ENCODE measurements at places on chromosomes 1 and 21.

DNA sequence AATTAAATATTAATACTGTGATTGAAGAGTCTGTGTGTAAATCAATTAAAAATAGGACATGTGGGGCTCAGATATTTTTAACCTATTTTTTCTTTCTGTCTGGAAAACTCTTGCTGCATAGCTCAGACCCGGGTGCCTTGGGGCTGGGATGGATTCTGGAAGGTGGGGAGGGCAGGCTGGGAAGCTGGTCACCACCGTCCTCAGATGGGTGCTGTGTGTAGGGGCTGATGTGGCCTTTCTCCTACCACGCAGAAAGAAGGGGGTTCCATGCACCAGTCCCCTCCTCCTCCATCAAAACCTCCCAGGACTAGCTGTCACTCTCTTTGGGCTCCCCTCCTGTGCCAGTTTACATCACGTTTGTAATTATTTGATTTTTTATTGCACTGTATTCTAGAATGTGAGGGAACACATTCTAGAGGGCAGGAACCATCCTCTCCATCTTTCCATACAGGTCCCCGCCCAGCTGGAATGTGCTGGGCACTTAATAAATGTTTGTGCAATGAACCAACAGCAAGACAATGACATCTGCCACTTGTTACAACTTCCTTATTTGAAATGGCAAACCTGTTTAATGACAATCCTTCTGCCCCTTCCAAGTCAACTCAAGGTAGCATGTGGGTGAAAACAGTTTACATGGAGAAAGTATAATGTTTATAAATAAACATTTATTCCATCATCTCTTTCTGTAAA is 104.3 kb downstream of the EDEM3 start:
- no peak for DNase-seq

DNA sequence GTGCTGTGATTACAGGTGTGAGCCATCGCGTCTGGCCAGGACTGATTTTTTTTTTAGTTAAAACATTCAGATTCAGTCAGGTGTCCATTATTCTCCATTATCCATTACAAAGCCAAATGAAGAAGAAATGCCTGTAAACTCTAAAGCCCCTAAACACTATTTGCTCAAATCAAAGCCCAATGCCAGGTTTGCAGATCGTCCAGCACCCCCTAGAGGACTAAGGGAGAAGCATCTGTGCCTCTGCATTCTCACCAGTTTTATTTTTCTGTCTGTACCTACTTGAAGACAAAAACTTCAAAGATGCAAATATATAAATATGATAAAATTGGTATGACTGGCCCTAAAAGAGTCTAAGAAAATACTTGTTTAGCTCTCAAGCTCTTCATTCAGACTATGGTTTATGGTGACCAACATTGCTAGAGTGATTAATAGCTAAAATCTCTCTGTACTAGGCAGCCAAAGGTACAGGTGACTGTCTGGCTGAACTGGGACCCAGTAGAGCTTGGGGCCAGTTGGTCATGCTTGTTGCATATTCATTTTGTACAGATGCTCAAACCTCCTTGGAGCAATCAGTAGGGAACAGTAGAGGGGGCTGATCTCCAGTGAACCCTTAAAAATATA is 138.4 kb downstream of the SYT2 start:
- peak; percentile 53 for DNase-seq

GRCh38 chr1:105137543-105138457 is 1388.1 kb downstream of the AMY1C start:
- peak; percentile 22 for DNase-seq

DNA sequence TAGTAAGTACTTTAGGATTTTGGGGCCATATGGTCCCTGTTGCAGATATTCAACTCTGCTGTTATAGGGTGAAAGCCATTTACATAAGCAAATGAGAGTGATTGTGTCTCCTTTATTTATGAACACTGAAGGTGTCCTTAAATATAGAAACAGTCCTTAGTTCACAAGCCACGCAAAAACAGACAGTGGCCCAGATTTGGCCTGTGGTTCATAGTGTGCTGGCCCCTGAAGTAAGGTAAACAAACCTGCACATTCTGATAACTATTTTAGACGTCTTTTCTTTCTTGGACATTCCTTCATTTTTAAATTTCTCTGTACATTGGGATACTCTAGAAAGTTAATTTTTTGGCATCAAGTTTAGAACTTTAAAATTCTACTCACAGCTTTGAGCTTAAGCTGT is 23.5 kb downstream of the RAP1A start:
- DNase-seq = no peak

GRCh38 chr1:10599194-10599861 is 124.6 kb downstream of the PEX14 start:
- DNase-seq = peak; percentile 90

GRCh38 chr1:109307274-109308021 is 637 bp upstream of the MYBPHL start:
- DNase-seq = no peak

GRCh38 chr1:22121421-22121911 is 21.4 kb downstream of the WNT4 start:
- DNase-seq = no peak

DNA sequence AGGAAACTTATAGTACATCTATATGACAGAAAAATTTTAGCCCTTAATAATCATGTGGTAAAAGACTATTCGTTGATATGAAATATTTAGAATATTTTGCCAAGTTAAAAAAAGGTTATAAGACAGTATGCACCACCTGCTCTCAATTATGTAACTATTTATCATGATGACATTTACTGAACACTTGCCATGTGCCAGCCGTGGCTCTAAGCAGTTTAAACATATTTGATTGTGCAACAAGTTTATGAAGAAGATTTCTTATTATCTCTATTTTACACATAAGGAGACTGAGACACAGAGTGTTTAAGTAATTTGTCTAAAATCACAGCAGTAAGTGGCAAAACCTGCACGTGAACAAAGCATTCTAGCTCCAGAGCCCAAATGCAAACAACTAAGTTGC is 199.3 kb upstream of the JUN start:
- DNase-seq = no peak

DNA sequence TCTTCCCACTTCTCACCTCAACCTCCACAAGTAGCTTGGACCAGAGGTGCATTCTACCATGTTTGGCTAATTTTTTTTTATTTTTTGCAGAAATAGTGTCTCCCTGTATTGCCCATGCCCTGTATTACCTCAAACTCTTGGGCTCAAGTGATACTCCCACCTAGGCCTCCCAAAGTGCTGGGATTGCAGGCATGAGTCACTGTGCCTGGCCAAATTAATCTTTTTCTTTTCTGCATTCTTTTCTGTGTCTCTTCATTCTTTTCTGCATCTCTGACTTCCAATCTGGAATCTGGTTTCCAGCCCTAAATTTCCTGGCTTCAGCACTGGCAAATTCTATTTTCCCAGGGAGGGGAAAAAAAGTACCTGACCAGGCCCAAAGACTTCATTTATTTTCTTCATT is 31.2 kb upstream of the TACSTD2 start:
- no peak for DNase-seq

DNA sequence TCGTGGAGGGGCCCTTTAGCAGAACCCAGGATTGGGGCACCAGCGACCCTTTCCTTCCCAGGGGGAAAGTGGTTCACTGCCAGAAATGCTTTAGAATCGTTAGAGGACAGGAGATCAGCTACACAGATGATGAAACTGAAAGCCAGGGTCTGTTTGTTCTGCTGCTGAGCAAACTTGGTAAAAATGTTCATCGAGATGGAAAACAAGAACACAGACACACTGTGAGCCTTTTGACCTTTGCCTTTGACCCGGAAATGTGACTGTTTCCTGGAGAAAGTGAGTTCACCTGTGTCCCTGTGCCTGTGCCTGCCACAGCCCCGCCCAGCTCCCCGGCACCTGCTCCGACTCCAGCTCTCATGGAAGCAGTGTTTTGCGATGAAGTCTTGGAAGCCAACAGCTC is 234.3 kb downstream of the CAMTA1 start:
- DNase-seq = no peak

GRCh38 chr1:29379443-29380073 is 143.2 kb downstream of the PTPRU start:
- peak; percentile 37 for DNase-seq

DNA sequence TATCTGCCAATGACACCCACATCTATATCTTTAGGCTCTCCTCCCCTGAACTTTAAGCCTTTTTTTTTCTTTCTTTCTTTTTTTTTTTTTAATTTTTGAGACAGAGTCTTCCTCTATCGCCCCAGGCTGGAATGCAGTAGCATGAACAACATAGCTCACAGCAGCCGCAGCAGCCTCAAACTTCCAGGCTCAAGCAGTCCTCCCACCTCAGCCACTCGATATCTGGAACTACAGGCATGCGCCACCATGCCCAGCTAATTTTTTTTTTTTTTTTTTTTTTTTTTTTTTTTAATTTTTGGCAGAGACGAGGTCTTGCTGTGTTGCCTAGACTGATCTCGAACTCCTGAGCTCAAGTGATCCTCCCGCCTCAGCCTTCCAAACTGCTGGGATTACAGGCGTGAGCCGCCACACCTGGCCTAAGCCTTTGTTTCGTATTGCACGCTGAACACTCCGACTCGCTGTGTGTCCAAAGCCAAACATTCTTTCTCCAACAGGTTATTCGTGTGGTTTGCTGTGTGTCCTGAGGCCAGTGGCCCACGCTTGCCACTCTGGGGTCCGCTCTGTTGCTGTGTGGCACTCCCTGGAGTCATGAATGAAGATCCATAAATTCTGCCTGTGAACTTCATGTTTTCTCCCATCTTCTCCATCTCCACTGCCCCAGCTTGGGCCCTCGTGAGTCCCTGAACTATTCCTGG is 119.4 kb downstream of the CAMTA1 start:
- DNase-seq = no peak

GRCh38 chr1:228076796-228077430 is 5.6 kb upstream of the ARF1 start:
- no peak for DNase-seq

DNA sequence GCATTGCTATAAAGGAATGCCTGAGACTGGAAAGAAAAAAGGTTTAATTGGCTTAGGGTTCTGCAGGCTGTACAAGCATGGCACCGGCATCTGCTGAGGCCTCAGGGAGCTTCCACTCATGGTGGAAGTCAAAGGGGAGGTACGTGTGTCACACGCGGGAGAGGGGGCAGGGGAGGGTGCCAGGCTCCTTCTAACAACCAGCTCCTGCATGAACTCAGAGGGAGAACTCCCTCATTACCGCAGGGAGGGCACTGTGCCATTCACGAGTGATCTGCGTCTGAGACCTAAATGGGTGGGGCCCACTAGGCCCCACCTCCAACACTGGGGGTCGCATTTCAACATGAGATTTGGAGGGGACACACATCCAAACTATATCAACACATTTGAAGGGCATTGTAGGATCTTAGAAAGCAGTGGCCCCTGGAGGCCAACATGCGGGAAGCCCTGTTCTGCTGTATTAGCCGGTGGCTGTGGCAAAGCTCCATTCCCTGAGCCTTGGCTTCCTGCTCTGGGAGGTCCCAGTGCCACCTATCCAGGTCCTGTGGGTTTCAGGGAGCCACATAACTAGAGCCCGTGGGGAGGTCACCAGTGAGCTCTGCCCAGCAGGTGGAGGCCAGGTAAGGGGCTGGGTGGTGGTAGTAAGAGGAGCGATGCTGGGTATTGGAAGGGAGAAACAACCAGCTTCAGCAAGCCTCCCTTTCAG is 10.0 kb downstream of the WNT3A start:
- DNase-seq = no peak

DNA sequence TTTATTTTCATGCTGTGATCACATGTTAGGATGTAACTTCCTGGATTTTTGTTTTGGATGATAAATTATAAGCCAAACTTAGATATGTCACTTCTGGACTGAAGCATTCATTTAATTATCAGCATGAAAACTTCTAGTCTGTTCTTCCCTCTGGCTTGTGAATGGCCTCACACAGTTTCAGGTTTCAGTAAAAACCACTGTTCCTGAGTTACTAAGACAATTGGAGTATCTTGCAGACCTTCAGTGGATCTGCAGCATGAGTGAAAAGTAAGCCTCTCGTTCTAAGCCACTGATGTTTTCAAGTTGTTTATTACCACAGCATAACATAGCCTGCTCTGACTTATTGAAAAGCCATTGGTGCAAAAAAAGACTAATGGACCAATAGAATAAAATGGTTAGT is 55.3 kb upstream of the RGS21 start:
- DNase-seq = no peak

- DNase-seq = no peak
Observed at GRCh38 chr21:29189353-29189752, 58.9 kb downstream of the MAP3K7CL start.

- no peak for DNase-seq
Observed at GRCh38 chr1:81809808-81810207, 9.1 kb downstream of the ADGRL2 start.

DNA sequence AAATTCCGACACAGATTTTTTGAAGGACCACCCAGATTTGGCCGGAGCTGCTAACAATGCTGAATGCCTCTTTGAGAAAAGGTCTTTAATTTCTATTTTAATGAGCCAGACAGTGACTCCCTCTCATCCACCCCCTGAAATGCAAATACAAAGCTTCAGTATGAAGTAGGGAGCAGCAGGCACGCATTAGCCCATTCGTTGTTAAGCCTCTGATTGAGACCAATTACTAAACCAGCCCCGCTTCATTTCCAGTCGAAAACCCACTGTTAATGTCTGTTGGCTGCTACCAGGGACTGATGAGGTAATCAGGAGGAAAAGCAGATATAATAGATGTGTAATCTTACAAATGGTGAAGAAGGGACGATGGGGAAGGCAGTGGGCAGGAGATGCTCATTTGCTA is 4.8 kb upstream of the C8A start:
- DNase-seq = no peak

- no peak for DNase-seq
Observed at GRCh38 chr1:117416004-117416403, 48.8 kb downstream of the MAN1A2 start.

DNA sequence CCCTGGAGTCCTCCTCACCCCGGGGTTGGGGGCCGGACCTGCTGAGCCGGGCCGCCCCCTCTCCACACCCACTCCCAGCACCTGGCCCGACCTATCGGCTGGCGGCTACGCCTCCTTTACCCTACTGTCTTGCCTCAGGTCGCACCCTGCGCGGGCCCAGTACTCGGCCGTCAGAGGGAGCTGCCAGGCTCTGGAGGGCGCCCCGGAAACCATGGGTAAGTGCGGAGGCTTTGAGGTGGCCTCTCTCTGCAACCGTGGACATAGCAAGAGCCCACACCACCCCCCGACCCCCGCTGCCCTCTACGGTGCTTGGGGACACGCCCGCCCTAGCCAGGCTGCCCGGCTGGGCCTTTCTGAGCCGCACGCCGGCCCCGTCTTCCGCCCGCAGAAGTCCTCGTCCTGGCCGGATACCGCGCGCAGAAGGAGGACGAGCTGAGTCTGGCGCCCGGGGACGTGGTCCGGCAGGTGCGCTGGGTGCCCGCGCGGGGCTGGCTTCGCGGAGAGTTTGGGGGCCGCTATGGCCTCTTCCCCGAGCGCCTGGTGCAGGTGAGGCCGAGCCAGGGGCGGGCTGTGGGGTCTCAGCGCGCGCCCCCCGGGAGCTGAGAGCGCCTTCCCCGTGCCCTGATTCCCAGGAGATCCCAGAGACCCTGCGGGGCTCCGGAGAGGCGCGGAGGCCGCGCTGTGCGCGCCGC is at the start of gene SH3D21:
TSS of gene SH3D21 (plus strand) at position 159 of the 692 bp plus-strand sequence. CDS start at position 212, 53 bp downstream.
- peak; percentile 67 for DNase-seq

All from ACHN (cell line).